ENCODE measurements at places on chromosomes 3 and 15. TPM values are rescaled to one million over a fixed set of nuclear protein-coding genes. Genes with fewer than 3 reads are reported as not detected.

SEMA6D gene
- total RNA-seq = not detected

CCR3 gene
- not detected for total RNA-seq

LRRC3B gene
- not detected for total RNA-seq

UBXN7 gene
- 8.8 TPM for total RNA-seq

MLF1 gene
- total RNA-seq = 24.4 TPM

C3orf20 gene
- total RNA-seq = 0.05 TPM

DTX3L gene
- total RNA-seq = 7.6 TPM

PLA2G4D gene
- not detected for total RNA-seq

CRELD1 gene
- 12.7 TPM for total RNA-seq

MESP2 gene
- total RNA-seq = 0.54 TPM

LRTM1 gene
- total RNA-seq = not detected

CYFIP1 gene
- total RNA-seq = 82.1 TPM

CACNA2D2 gene
- total RNA-seq = 0.51 TPM

IL5RA gene
- total RNA-seq = not detected

TIMP4 gene
- 12.3 TPM for total RNA-seq

FAM3D gene
- not detected for total RNA-seq

FAM107A gene
- not detected for total RNA-seq

NISCH gene
- total RNA-seq = 16.1 TPM

CCR4 gene
- total RNA-seq = 0.03 TPM

PLA1A gene
- 0.29 TPM for total RNA-seq

RHOA gene
- total RNA-seq = 457 TPM

BMF gene
- 1.1 TPM for total RNA-seq

DAPK2 gene
- 4.2 TPM for total RNA-seq

GRM2 gene
- total RNA-seq = 0.04 TPM

TGM4 gene
- total RNA-seq = 0.03 TPM

NEK10 gene
- 0.88 TPM for total RNA-seq

TTC21A gene
- 1.9 TPM for total RNA-seq

AADAC gene
- total RNA-seq = 16.4 TPM

ZNF860 gene
- 1.7 TPM for total RNA-seq

TEX264 gene
- 69.0 TPM for total RNA-seq

AP2M1 gene
- total RNA-seq = 324 TPM

SEC22A gene
- total RNA-seq = 20.3 TPM

KBTBD13 gene
- total RNA-seq = not detected

CCR9 gene
- not detected for total RNA-seq

PAK2 gene
- 29.7 TPM for total RNA-seq

ALDH1A2 gene
- not detected for total RNA-seq

UBAP1L gene
- total RNA-seq = 1.1 TPM

GABRB3 gene
- total RNA-seq = 73.4 TPM

ZXDC gene
- 8.3 TPM for total RNA-seq

TFG gene
- total RNA-seq = 150 TPM

PIERCE2 gene
- 4.7 TPM for total RNA-seq

CYP19A1 gene
- 0.16 TPM for total RNA-seq

C15orf62 gene
- total RNA-seq = 0.07 TPM

Measured in A549 treated with CORT108297 at 1 μM for 4 hours (cell line).